Hematopoietic multipotent progenitor cell treated with erythropoietin and hydrocortisone succinate and interleukin-3 and kit ligand, for 4 days (in vitro differentiated cells): ENCODE measurements at places on chromosomes 5 and 9.
A peak's percentile ranks its signal among the peaks of the same experiment; 100 is the strongest.

DNA sequence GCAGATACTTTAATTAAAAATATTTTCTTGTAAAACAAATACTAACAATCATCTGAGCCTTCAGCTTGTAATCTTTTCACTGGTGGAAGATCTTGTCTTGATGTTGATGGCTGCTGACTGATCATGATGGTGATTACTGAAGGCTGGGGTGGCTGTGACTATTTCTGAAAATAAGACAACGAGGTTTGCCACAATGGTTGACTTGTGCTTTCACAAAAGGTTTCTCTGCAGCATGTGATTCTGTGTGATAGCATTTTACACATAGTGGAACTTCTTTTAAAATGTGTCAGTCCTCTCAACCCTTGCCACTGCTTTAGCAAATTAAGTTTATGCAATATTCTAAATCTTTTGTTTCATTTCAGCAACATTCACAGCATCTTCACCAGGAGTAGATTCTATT, 461.0 kb downstream of the CCDC171 start:
- no peak for DNase-seq

- DNase-seq: no peak
These were observed 299.8 kb downstream of the TLE1 start for GRCh38 chr9:81389569-81389993.

DNA sequence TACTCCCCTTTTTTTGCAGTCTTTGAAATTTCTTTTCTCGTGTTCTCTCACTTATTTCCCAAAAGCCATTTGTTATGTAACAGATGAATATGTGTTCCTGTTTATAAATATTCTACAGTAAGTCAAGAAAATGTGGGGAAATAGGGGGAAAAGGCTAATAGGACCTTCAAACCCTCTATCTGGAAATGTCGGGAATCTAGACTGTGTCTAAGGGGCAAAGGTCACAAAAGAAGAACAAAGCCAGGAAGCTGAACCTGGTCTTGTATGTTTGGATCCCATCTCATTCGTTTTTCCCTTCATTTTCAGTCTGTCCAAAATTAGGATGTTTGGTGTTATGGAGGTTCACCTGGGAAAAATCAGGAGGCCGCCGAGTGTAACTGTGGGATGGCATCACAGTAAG, 490.3 kb downstream of the NR2F1-AS1 start:
- no peak for DNase-seq

- DNase-seq: no peak
These were observed 19.0 kb upstream of the PHF19 start for GRCh38 chr9:120895951-120896350.

DNA sequence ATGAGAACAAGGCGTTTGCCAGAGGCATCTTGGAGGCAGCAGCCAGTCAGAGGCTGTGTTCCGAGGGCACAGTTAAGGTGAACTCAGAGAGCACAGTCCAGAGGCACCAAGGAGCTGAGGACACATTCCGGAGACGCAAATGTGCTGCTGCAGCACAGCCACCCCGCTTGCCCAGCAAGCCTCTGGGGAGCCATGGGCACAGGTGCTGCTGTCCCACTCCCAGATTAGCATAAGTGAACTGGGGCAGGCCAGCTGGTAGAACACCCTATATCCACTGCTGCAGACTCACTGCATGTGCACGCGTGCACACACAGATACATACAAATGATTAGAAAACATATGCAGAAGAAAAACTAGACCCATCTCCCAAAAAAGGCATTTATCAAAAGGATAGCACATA, 164.5 kb downstream of the EBF1 start:
- no peak for DNase-seq

- peak; percentile 42 for DNase-seq
These were observed 42.5 kb upstream of the EXOC3 start for GRCh38 chr5:400282-401145.

DNA sequence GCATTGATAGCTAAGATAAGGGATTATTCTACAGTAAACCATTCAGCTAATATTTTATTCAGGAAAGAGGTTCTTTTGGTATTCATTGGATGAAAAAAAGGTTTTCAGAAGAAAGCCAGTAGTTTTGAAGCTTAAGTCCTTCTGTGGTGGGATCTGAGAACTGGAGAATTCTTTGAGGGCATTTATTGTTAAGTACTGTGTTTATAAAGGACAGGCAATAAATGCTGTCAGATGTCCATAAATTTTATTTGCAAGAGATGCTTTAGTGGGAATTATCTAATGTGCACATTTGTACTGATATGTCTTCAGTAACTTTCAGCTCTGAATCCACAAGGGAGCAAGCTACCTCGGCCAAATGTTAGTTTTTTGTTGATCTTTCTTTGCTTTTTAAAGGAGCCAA, 321.3 kb downstream of the MARCHF11 start:
- no peak for DNase-seq

GRCh38 chr9:110426052-110426709, 88.5 kb upstream of the TXNDC8 start:
- DNase-seq: peak; percentile 57

- DNase-seq: no peak
These were observed 16.5 kb upstream of the SPARC start for GRCh38 chr5:151703227-151703626.

- DNase-seq: no peak
These were observed 110.7 kb downstream of the CCDC192 start for GRCh38 chr5:127813633-127814587.

DNA sequence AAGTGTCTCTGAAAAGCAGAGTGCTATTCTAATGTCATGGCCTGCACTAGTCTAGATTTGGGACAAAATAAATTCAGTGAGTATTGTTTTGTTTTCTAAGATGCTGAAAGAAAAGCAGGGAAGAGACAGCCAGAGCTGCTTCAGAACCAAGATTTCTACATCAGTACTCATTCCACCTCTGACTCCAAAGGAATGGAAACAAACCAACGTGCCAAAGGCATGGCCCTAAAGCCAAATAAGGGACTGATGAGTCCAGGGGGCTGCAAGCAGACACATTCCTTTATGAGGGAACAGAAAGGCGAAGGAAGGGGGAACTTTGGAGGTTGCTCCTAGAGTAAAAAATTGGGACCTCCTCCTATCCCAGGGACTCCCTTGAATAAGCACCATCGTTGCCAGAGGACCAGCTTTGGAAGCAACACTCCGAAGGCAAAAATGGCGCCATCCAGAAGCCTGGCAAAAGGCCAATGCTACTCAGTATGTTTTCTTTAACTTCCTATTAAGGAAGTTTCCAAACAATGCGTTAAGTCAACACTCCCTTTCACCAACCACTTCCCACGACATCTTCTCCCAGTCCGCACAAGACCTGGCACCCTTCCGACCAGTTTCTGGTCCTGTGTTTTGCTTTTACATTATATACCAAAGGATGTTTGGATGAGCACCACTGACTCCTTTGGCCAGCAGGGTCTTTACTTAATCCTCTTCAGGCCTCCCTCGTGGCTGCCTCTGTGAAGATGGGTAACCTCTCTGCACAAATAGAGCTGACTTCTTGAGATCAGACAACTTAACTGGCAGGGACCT, 31.6 kb downstream of the ADAM19 start:
- no peak for DNase-seq

DNA sequence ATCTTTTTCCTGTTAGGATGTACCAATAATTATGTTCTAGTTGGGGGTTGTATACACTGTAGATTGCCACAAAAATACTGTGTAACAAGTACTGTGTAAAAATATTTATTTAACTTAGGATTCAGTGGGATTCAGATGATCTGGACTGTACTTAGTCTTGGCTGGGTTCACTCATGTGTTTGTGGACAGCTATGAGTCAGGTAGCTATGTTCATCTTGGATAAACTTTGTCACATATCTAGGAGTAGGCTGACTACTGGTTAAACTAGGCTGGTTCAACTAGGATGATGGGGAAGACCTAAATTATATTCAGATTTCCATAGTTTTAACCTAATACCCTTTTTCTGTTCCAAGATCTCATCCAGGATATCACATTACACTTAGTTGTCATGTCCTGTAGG, 32.1 kb upstream of the TNFSF15 start:
- DNase-seq: no peak

GRCh38 chr5:162444129-162444762, 376.7 kb downstream of the GABRG2 start:
- DNase-seq: no peak

DNA sequence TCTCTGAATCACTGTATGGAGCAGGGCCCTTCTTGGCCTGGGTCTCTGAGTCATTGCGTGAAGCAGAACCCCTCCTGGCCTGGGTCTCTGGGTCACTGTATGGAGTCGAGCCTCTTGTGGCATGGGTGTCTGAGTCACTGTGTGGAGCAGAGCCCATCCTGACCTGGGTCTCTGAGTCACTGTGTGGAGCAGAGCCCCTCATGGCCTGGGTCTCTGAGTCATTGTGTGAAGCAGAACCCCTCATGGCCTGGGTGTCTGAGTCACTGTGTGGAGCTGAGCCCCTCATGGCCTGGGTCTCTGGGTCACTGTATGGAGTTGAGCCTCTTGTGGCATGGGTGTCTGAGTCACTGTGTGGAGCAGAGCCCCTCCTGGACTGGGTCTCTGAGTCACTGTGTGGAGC, 94.0 kb upstream of the RAPGEF1 start:
- no peak for DNase-seq

- DNase-seq: no peak
These were observed 18.9 kb downstream of the AMBP start for GRCh38 chr9:114059047-114059803.

- DNase-seq: peak; percentile 68
These were observed 10.6 kb downstream of the GRIN3A start for GRCh38 chr9:101727612-101728524.
